Adipose tissue (tissue), 3 donors: ENCODE measurements at places on chromosomes 3 and 15. TPM values are rescaled to one million over a fixed set of nuclear protein-coding genes. Genes with fewer than 3 reads are reported as not detected.

RTP1 gene
- not detected for polyA plus RNA-seq

DLL4 gene
- polyA plus RNA-seq: 3.4 TPM

GABRB3 gene
- 1.1 TPM for polyA plus RNA-seq

SIAH2 gene
- 12.0 TPM for polyA plus RNA-seq

SELENOK gene
- polyA plus RNA-seq: 88.1 TPM

GATM gene
- 6.2 TPM for polyA plus RNA-seq

CFAP161 gene
- 0.42 TPM for polyA plus RNA-seq

HDC gene
- 0.22 TPM for polyA plus RNA-seq

DNAJA4 gene
- polyA plus RNA-seq: 8.6 TPM

CPA3 gene
- 4.0 TPM for polyA plus RNA-seq

GP5 gene
- not detected for polyA plus RNA-seq

TNNC1 gene
- 11.6 TPM for polyA plus RNA-seq

CCR9 gene
- not detected for polyA plus RNA-seq

OXTR gene
- polyA plus RNA-seq: 0.03 TPM

FBLN2 gene
- 91.1 TPM for polyA plus RNA-seq

IL16 gene
- polyA plus RNA-seq: 9.3 TPM

MTMR10 gene
- polyA plus RNA-seq: 36.8 TPM

TMEM108 gene
- 1.5 TPM for polyA plus RNA-seq

EFCC1 gene
- 0.92 TPM for polyA plus RNA-seq

CERS3 gene
- 0.12 TPM for polyA plus RNA-seq

ZBBX gene
- polyA plus RNA-seq: not detected

SLC12A1 gene
- not detected for polyA plus RNA-seq

CHRNA5 gene
- polyA plus RNA-seq: 1.1 TPM

ATR gene
- 7.8 TPM for polyA plus RNA-seq

GUCA1C gene
- polyA plus RNA-seq: 0.22 TPM

IFT57 gene
- polyA plus RNA-seq: 22.1 TPM

SLC24A5 gene
- not detected for polyA plus RNA-seq

UCN2 gene
- not detected for polyA plus RNA-seq

FAM174B gene
- 7.8 TPM for polyA plus RNA-seq

ITIH1 gene
- polyA plus RNA-seq: not detected

OIP5 gene
- 0.48 TPM for polyA plus RNA-seq

RARB gene
- 4.7 TPM for polyA plus RNA-seq

SOX14 gene
- polyA plus RNA-seq: not detected

ISLR gene
- 22.2 TPM for polyA plus RNA-seq

TM4SF1 gene
- 131 TPM for polyA plus RNA-seq

GOLGA8S gene
- polyA plus RNA-seq: 0.18 TPM

MSL2 gene
- 7.2 TPM for polyA plus RNA-seq

PRSS50 gene
- polyA plus RNA-seq: 0.20 TPM

SLC2A2 gene
- not detected for polyA plus RNA-seq

PAQR5 gene
- 2.5 TPM for polyA plus RNA-seq

CCR3 gene
- polyA plus RNA-seq: 0.04 TPM
